Fibroblast of the aortic adventitia (primary cell): ENCODE measurements at places on chromosomes 4 and X. TPM values are rescaled to one million over a fixed set of nuclear protein-coding genes. Genes with fewer than 3 reads are reported as not detected.

- no peak for DNase-seq
Observed at GRCh38 chr4:77669946-77670590, 64.4 kb downstream of the CXCL13 start.

DNA sequence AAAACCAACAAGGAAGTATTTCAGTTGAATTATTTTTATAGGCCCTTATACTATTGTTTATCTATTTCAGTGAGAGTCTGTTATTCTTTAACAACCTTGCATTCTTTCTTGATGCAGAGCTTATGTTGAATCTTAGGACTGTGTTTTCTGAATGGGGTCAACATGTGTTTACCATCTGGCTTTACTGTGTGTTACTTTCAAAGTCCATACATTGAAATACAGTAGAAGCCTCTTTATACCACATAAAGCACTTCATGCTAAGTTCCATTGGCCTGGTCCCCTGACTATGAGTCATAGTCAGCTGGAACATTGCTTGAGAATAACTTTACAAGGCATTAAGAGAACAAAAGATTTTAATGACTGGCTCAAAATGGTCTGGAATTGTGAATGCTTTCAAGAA, 152.6 kb downstream of the GASK1B start:
- peak; percentile 90 for DNase-seq

GRCh38 chr4:93834249-93835066, 5.9 kb downstream of the ATOH1 start:
- DNase-seq: no peak

DNA sequence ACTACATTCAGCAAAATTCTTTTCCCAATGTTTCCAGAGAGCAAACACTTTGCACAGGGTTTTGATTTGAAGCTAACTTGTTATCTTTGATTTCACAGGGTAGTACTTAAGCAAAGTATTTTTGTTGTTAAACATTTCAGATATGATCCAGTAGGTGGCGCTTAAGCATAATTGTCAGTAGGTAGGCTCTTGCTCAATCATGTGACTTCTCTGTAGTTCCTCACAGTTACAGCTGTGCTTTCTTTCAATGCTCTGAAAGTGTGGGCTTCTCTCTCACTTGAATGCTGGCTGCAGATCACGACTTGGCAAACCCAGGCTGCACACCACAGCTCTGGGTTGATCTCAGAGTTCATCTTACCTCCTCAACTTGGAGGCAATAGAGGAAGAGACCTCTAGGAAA, 1016.5 kb downstream of the SH3BGRL start:
- DNase-seq: peak; percentile 1

DNA sequence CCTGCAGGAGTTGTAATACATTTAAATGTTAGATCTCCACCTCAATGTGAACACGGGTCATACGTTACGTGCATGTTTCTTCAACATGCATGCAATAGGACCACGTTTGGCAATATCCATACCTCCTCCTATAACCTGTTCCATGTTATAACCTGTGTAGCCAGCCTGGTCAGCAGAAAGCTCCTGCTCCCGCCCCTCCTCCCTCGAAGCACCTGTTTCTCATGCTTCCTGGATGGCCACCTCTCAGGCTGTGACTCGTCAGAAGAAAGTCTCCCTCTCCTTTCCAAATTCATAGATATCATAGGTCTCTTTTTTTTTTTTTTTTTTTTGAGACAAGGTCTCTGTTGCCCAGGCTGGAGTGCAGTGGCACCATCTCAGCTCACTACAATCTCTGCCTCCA, 96.5 kb downstream of the HMX1 start:
- no peak for DNase-seq

GRCh38 chr4:140372751-140373327, 607 bp upstream of the SCOC start:
- DNase-seq: peak; percentile 32

ARHGAP24 gene
- total RNA-seq: 67.6 and 104 TPM in 2 replicates

PABPC1L2B gene
- not detected in 2 replicates for total RNA-seq

SSX4B gene
- total RNA-seq: not detected in 2 replicates
